Central memory CD8-positive, alpha-beta T cell (primary cell): ENCODE measurements at places on chromosomes 6 and 20.

- DNase-seq: no peak
These were observed 105.1 kb upstream of the GPR6 start for GRCh38 chr6:109872968-109873545.

DNA sequence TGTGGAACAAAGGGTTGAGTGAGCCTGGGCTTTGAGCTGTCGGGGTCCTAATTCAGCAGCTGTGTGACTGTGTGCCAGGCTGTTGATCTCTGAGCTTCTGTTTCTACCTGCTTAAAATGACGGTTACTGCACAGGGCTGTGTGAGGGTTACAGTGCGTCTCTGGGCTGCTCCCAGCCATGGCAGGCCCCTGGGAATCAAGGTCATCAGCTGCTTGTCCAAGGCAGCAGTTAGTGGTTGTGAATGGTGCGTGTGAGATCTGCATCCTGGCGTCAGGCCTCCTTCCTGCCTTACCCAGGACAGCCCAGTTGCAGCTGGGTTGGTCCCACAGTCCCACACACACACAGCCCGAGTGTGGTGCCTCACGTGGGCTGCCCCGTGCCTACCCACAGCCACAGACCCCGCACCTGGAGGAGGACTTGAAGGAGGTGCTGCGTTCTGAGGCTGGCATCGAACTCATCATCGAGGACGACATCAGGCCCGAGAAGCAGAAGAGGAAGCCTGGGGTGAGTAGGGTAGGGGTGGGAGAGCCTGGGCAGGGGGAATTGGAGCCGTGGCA is 15.6 kb downstream of the GTSF1L start:
- DNase-seq: no peak

DNA sequence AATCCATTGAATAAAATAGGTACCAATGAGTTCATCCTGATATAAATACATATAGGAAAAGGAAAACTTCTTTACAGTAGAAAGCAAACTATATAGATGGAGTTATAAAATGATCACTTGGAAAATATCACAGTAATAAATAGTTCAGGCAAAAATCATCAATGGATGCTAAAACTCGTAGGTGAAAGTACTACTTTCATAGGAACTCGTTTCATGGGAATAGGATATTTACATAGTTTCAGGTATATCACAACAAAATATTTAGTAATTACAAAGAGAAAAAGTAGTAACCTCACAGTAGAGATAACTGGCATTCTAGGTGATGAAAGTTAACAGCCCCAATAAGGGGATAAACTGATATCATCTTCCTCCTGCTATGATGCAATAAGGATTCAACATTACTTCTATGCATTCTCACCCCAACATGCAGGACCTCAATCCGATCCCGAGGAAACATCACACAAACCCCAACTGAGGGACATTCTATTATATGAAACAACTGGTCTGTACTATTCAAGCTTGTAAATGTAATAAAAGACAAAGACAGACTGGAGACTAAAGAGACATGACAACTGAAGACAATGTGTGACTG is 13.7 kb downstream of the DDO start:
- no peak for DNase-seq

- no peak for DNase-seq
These were observed 50.1 kb upstream of the RNF24 start for GRCh38 chr20:4065391-4065844.

DNA sequence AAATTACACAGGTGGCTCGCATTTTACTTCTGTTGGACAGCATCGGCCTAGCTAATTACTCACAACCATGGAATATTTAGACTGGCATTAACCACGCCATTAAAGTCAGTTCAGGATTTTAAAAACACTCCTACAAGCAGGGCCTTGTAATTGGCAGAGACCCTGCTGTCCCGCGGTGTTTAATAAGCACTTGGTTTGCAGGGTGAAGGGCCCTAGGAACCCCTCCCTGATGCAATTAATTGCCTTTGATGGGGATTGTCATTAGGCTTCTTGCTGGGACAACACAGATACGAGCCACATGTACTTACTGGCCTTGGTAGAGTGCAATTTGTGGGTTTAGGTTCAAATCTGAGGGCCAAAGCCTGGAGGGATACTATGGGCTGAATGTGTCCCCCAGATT is 7.8 kb upstream of the VSTM2L start:
- DNase-seq: no peak

DNA sequence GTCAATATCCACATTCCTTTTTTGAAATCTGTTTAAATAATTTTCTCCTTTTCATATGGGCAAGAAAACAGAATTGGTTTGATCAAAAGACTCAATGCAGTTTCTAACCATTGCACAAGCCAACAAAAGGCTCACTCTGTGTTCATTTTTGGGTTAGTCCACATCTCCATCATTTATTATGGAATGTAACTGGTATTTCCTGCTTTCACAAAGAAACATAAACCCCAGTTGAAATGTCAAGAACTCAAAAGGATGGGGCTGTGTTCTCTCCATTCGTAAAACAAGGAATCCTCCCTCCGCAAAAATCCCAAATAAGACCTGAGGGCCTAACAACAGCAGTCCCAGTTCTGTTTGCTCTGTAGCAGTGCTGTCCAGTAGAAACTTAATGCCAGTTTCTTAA is 420.9 kb downstream of the GJA1 start:
- DNase-seq: no peak

DNA sequence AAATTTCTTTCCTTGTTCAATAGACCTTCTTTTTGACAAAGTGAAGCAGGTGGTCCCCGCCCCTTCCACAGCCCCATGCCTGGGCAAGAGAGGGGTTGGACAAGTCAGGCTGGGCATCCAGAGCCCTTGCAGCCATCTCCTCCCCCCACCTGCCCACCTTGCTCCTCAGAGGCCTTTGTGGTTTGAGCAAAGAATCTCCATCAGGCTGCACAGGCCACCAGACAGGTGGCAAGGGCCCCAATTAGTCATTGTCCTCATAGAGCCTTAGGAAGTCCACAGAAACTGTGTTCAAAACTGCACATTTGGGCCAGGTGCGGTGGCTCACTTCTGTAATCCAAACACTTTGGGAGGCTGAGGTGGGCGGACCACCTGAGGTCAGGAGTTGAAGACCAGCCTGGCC is 1.5 kb upstream of the MAPK13 start:
- no peak for DNase-seq

DNA sequence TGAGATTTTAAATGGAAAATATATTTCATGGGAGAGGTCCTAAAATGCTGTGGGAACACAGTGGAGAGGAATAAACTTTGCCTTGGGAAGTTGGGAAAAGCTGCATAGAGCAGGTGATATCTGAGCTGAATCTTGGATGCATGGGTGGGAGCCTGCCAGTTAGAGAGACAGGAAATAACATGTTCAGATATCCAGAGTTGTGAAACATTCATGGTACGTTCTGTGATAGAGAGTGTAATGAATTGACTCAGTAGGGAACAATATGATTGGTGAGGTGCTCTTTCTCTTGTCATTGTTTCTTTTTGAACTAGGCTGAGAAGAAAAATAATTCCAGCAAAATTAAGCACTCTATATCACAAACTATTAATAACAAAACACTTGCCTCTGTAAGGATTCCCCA is 72.8 kb downstream of the RPS12 start:
- DNase-seq: no peak

- DNase-seq: no peak
These were observed 71.3 kb upstream of the FYN start for GRCh38 chr6:111944541-111944940.

- DNase-seq: peak; percentile 32
These were observed 17.9 kb upstream of the EXOC2 start for GRCh38 chr6:710601-711571.

DNA sequence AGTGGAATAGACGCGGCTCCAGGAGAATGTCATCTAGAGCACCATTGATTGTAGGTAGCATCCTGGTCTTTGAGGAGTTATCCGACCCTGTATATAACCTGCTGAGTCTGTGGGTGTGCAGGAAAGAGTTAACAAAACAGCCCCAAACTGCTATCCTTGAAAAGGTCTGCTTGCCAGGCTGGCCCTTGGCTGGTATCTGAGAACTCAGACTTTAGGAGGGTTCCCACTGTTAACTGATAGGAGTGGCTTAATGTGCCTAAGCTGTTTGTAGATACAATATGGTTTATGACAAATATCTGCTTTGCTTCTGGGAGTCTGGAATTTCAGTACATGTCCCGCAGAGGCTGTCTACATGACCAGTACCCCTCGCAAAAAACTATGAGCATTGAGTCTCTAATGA is 27.6 kb upstream of the MCUR1 start:
- DNase-seq: no peak

GRCh38 chr6:45895569-45895968 is 120.1 kb downstream of the CLIC5 start:
- no peak for DNase-seq

GRCh38 chr20:5843054-5843592 is 92.9 kb downstream of the SHLD1 start:
- no peak for DNase-seq

DNA sequence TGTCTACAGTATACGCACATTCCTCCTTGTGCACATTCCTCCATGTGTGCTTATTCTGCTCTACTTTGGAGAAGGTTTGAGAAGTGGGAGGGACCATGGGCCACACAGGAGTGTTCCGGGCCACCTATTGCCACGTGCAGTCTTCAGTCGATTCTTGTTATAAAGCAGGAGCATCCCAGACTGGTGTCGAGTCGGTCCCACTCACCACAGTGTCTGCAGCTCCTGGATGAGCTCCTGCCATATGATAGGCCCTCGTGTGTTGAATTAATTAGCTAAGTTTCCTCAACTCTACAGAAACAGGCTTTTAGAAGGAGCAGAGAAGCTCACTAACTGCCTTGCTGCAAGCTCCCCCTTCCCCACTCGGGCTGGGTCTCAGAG is 22.6 kb downstream of the ENTPD6 start:
- DNase-seq: no peak

DNA sequence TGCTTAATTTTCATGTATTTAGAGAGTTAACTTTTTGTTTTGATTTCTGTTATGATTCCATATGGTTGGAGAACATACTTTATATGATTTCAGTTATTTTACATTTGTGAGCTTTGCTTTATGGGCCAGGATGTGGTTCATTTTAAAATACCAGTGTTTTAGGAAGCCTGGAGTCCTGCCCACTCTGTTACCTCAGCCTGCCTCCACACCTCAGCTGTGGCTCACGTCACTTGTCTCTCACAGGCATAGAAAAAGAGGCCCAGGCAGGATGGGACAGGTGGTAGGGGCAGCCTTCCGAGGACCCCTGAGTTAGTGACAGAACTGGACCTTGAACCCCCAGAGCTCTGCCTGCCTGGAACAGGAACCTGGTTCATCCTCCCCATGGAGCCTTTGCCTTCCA is 16.0 kb downstream of the PSMF1 start:
- DNase-seq: no peak

GRCh38 chr6:32226434-32226833 is 2.6 kb upstream of the NOTCH4 start:
- DNase-seq: no peak

DNA sequence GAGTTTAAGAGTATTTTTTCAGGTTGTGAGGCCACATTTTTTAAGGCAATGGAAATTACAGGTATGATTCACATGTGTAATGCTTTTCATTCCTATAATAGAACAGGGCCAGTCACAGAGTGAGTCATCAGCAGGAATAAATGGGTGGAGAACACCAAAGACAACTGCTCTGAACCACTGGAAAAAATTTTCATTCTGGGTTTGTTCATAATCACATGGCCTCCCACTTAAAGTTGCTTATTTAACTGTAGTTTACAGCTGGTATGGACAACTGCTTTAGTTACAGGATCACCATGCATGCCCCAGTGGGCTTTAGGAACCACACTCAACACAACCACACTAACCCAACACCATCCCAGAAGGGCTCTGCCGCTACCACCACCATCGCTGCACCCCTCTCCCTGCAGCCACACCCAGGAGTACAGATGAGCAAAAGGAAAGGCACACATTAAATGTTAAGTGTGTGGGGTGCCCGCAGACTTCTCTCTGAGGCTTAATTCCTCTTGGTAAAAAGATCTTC is 107.0 kb upstream of the DST start:
- no peak for DNase-seq

DNA sequence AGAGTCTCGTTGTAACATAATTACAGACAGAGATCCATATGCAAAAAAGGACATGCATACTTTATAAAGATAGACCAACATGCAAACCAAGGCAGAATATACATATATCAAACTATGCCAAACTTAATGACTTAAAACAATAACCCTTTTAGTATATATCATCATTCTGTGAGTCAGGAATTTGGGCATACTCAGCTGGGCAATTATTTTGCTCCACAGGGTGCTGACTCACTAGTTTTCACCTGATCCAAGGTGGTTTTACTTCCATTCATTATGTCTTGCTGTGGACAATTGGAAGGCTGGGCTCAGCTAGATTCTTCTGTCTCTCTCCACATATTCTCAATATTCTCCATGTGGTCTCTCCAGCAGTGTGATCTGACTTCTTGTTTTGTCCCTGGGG is 41.2 kb upstream of the RNF146 start:
- DNase-seq: no peak

GRCh38 chr6:11218102-11218442 is 14.4 kb downstream of the NEDD9 start:
- no peak for DNase-seq

GRCh38 chr6:51618563-51618962 is 468.9 kb downstream of the PKHD1 start:
- DNase-seq: no peak

- no peak for DNase-seq
These were observed 98.9 kb downstream of the PDSS2 start for GRCh38 chr6:107360476-107360875.

DNA sequence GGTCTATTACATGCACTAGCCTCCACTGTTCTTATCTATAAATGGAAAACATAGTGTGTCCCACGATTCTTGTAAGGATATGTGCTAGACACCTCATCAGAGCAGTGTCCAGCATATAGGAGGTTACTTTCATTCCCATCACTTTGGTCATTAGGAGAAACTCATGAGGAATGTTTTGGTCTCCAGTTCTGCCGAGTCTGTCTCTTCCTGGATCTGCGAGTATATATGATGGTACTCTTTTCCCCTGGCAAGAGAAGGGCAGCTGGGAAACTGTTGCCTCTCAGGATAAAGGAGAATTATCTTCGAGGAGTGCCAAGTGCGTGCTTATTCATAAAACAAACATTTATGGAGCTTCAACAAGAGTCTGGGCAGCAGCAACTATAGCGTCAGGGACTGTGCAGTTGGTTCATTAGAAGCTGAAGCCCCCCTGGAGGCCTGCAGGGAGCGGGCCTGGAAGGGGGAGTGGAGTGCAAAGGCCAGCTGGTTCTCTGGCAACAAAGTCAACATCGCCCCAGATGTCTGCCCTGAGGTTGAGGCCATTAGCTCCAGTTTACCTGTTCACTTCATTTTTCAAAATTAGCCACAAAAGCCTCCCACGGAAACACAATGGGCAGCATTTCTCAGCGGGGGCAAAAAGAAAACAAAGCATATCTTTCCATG is 811.9 kb downstream of the MAFB start:
- no peak for DNase-seq
